ENCODE measurements at places on chromosomes 5 and 9.

GRCh38 chr9:131937451-131937850, 142.2 kb downstream of the MED27 start:
- DNase-seq, result no peak

DNA sequence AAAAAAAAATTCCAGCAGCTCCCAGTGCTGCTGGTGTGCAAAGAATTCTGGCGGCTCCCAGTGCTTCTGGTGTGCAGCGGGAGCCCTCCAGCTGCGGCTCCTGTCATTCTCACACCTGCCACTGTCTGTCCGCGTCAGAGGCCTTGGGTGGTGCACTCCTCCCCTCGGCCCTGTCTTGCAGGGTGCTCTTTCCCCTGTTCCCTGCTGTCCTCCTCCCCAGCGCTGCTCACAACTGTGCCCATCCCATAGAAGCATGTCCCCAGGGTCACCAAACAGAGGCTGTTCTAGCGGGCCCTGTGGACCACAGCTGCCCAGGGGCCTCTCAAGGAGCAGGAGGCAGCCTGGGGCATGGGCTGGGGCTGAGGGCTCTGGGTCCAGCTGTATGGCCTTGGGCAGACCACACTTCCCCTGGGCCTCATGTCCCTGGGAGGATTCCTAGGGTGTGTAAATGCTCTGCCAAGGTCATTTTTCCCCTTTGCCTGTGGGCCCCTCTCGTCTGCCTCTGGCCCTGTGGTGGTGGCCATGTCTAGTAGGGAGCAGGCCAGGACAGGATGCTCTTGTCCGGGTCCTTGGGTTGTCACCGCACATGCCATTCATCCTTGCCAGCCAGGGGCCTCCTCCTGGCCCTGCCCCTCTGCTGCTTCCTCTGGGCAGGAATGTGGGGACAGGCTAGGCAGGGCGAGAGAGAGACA, 68.2 kb downstream of the PHF2 start:
- no peak for DNase-seq

DNA sequence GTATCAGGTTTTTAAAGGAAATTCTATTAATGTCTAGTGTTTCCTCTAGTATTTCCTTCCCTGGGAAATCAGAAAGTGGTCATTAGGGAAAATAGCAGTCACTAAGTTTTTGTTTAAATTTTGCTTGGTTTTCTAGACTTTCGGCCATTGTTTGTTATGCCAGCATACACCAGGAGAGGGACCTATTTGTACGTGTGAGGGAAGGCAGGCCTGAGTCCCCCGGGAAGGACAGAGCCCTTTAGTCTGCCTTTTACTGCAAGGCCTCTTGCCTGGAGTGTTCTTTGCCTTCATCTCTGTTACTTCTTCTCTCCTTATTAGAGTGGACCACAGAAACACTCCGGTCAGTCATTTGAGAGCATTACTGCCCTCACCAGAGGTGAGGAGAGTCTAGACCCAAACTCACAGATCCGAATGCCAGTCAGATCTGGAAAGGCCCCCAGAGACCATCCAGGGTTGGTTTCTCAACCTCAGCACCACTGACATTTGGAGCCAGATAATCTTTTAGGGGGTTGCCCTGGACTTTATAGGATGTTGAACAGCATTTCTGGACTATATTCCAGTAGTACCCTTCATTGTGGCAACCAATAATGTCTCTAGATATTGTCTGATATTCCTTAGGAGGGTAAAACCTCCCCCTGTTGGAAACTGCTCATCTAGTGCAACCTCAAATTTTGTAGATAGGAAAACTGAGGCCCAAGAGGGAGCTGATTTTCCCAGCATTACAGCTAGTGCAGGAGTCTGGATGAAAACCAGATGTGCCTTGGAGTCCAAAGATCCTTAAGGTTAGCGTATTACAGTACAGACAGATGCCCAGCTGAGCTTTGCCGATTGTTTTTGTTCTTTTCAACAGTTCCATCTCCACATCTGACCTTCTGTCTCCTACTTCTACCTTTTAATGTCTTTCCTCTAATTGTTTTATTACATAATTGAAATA, 93.0 kb upstream of the NIPAL4 start:
- peak; percentile 85 for DNase-seq

DNA sequence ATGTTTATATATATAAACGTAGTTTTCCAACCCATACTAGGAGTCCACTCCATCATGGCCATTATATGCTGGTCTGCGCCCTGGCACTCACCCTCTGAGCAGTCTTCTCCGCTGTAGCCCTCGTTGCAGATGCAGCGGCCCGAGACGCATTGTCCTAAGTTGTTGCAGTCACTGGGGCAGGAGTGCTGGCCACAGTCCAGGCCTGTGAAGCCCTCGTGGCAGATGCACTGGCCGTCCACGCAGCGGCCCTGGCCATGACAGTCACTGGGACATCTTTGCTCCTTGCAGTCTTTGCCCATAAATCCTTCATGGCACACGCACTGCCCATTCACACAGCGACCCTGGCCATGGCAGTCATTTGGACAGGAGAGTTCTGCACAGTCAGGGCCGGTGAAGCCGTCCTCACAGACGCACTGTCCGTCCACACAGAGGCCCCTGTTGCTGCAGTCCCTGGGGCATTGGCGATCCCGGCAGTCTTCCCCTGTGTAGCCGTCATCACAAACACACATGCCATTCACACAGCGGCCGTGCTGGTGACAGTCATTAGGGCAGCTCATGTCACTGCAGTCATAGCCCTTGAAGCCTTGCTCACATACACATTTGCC, 32.1 kb downstream of the TNC start:
- DNase-seq, result no peak

- no peak for DNase-seq
Measured at GRCh38 chr5:78747055-78747454, 98.5 kb upstream of the LHFPL2 start.

DNA sequence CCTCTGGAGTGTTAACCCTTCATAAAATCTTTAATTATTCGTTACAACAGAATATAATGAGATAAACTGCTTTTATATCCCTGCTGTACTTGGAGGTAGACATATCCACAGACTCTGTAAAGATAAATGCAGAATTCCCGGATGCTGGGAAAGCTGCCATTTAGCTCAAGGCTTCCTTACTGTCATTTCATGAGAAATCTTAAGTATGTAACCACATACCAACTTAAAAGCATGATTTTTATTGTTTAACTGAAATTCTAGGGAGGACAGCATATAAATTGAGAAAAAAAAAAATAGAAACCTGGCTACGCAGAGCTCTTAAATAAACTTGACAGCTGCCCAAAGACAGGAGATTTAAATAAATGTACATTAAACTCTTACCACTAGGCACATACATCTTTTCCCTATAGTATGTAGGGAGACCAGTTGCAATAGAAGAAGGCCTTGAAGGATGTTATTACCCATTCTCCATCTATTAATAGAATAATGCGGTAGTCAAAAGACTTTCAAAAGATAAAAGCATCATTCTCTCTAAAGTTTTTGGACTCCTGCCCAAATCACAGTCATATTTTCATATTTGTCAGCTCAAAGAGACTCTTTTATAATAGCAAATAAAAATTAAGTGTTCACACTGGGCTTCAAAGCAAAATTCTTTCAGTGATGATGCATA, 373.8 kb downstream of the NDUFS4 start:
- DNase-seq, result no peak

DNA sequence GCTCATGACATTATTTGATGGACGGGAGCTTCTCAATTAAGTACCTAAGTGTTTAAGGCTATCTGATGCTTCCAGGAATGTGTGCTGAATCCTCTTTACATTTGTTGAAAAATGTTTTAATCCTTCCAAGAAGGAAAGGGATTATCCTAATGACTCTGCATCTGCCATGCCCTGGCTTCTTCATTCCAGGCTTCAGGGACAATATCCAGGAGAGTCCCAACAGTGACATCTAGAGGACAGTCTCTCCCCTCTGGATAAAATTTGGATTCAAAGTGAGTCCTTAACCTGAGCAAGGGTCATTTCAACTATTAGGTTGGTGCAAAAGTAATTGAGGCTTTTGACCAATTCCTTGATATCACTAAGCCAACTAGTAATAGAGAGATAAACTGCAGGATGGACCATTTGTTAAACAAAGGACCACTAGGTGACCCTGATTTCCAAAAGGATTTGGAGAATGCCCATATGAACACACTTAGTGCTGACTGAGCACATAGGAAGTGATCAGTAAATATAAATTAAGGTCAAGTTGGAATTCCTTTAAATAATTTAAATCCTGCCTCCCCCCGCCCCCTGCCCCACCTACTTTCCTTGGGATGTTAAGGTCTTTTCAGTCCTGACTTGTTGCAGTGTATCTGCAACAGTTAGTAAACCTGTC, 19.1 kb downstream of the TNFSF8 start:
- peak; percentile 65 for DNase-seq

- DNase-seq, result peak; percentile 3
Measured at GRCh38 chr5:43839218-43839617, 236.2 kb downstream of the NNT start.

GRCh38 chr5:14129123-14129522, 14.0 kb upstream of the TRIO start:
- no peak for DNase-seq

DNA sequence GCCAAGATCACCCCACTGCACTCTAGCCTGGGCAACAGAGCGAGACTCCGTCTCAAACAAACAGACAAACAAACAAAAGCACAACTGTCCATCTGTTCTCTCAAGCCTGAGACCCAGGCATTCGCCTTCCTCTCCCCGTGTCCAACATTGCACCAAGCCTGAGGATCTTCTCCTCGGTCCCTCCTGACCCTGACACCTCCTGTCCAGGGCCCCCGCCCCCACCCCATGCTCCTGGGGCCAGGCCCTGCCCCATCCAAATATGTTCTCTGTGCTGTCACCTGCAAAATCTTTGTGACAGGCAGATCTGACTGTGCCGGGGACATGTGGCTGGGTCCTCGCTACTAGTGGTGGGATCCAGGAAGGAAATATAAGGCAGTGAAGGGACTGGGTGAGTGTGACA, 33.4 kb upstream of the UNC5A start:
- no peak for DNase-seq

DNA sequence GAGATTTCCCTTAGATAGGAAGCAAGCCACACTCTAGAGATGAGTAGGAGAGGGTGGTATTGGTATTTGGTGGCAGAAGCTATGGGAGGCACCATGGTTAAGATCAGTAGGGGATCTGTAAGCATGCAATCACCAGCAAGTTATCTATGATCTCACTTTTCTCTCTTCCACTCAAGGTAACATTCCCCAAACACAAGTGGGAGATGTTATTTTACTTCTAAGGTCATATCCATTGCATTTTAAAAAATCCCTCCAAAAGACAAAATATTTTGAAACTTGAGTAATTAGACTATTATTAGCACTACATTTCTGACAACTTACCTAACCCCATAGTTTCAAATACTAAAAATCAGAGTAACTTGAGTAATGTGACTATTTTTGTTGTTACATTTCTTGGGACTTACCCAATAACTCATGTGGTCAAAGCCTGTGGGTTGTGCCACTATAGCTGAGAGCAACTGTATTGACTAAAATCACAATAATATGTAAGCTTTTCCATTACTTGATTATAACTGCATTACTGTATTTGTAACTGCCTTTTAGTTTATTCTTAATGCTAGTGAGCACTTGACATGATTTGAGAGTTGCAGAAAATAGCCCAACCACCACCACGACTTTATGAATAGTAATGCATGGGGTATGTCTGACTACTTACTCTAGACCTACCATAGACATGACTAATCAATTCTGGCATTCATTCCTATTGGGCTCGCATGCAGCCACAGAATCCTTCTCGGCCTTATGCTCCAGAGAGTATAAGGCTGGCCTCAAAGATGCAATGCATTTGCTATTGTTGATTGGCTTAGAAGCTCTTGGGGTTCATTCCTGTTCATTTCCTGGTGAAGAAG, 264.7 kb downstream of the TRIM32 start:
- peak; percentile 93 for DNase-seq

- DNase-seq, result peak; percentile 21
Measured at GRCh38 chr5:167339205-167339604, 952.2 kb upstream of the WWC1 start.

DNA sequence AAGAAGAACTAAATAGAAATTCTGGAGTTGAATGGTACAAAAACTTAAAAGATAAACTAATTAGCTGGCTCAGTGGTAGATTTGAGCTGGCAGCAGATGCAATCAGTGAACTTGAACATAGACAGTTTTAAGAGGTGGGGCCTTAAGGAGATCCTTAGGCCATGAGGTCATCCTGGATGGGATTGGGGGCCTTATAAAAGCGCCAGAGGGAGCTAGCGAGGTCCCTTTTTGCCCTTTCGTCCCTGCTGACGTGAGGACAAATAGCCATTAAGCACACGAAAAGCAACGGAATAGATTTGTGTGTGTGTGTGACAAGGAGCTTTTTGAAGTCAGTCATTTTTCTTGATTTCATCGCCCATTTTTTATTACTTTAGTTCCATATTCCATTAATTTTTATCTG, 83.3 kb downstream of the ZNF354C start:
- DNase-seq, result peak; percentile 80

GRCh38 chr9:92963831-92964606, 16.7 kb downstream of the FGD3 start:
- DNase-seq, result no peak

DNA sequence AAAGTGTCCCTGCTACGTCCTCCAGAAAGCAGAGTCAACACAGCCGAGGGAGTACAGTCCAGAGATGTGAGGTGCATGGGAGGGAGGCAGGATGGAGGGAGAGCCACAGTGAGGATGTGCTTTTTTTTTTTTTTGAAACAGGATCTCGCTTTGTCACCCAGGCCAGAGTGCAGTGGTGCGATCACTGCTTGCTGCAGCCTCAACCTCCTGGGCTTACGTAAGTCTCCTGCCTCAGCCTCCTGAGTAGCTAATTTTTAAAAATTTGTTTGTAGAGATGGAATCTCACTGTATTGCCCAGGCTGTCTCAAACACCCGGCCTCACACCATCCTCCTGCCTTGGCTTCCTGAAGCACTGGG, 33.2 kb upstream of the ALDH1B1 start:
- no peak for DNase-seq

DNA sequence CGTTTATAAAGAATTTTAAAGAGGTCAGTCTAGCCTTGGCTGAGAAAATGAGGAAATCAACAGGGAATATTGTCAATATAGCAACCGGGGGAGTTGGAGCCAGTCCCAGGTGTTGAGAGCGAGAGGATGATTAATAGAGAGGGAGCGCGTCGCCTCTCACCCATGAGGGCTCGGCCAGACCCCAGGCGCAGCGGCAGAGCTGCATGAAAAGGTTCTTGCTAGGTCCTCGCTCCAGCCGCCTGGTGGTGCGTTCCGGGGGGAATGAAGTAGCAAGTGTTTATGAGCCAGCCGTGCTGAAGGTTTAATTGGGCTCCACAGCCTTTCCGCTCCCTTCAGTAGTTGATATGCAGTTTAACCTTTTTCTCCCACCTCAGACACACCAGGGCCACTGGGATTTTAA, 167.3 kb upstream of the IRX1 start:
- DNase-seq, result no peak

DNA sequence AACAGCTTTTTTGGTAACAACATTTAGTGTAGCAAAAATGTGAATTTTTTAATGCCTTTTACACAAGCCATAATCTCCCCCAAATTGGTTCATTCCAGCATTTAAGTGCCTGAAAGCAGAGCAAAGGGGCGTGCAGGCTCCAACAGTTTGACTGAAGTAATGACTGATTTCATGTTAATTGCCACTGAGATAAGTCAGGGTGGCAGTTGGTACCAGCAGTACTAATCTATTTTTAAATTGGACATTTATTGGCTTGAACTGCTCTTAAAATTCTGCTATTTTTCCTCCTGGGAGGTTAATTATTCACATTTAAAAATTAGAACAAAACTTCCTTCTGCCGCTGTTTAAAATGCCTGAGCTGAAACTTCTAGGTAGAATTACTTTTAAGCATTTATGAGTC, 12.4 kb downstream of the TMEM171 start:
- DNase-seq, result no peak

- peak; percentile 91 for DNase-seq
Measured at GRCh38 chr9:4837261-4838188, 44.8 kb downstream of the RCL1 start.

All from mesenchymal stem cell (in vitro differentiated cells and primary cell).